ENCODE measurements at places on chromosomes 4 and X.

- DNase-seq = no peak
Measured at GRCh38 chr4:128335541-128335940, 47.9 kb upstream of the PGRMC2 start.

- DNase-seq = no peak
Measured at GRCh38 chrX:8083286-8083685, 87.8 kb downstream of the VCX2 start.

- no peak for DNase-seq
Measured at GRCh38 chrX:120794525-120794975, 81.1 kb downstream of the CT47B1 start.

GRCh38 chr4:166594326-166594946, 639.9 kb downstream of the SPOCK3 start:
- DNase-seq = no peak

DNA sequence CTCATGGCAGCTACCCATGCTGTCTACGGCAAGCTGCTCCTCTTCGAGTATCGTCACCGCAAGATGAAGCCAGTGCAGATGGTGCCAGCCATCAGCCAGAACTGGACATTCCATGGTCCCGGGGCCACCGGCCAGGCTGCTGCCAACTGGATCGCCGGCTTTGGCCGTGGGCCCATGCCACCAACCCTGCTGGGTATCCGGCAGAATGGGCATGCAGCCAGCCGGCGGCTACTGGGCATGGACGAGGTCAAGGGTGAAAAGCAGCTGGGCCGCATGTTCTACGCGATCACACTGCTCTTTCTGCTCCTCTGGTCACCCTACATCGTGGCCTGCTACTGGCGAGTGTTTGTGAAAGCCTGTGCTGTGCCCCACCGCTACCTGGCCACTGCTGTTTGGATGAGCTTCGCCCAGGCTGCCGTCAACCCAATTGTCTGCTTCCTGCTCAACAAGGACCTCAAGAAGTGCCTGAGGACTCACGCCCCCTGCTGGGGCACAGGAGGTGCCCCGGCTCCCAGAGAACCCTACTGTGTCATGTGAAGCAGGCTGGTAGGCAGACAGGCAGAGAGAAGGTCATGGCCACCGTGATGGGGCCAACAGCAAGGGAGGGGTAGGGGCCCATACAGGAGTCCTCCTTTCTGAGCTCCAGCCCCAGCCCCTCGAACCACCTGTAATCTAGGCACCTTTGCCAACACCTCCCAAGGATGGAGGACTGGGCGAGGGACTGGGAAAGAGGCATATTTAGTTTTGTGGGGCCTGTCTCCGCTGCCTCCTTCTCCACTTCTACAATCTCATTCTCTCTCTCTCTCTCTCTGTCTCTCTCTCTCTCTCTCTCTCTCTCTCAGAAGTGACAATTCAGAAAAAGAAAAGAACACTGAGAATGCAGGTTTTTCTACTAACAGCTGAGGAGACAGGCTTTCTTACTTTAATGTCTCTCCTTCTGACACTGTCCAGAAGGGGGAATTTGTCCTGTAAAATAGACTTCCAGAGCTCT, 4.7 kb upstream of the TSPYL2 start:
- DNase-seq = no peak
